Psoas muscle (tissue), 8 donors: ENCODE measurements at places on chromosomes 6 and 20. TPM values are rescaled to one million over a fixed set of nuclear protein-coding genes. Genes with fewer than 3 reads are reported as not detected.

- H3K27me3 ChIP-seq, result no peaks in the 10 kb centered on the region
- peaks cover 7% of the 10 kb centered on the region for H3K4me1 ChIP-seq
- DNase-seq, result no peak
- H3K27ac ChIP-seq, result no peak overlapping the region
- H3K4me3 ChIP-seq, result no peak overlapping the region
Measured at GRCh38 chr6:145318952-145319351, 416.4 kb downstream of the EPM2A start.

GRCh38 chr6:2232445-2232844 is 13.0 kb downstream of the GMDS start:
- peaks cover 6% of the 10 kb centered on the region for H3K4me1 ChIP-seq
- H3K27ac ChIP-seq, result no peak overlapping the region
- H3K4me3 ChIP-seq, result no peak overlapping the region
- H3K27me3 ChIP-seq, result peaks cover 1% of the 10 kb centered on the region

- H3K27me3 ChIP-seq, result no peaks in the 10 kb centered on the region
- no peaks in the 10 kb centered on the region for H3K4me1 ChIP-seq
- H3K36me3 ChIP-seq, result no peaks in the 10 kb centered on the region
- H3K4me3 ChIP-seq, result no peak overlapping the region
- no peak for DNase-seq
- no peak overlapping the region for H3K27ac ChIP-seq
Measured at GRCh38 chr6:73339340-73339739, 14.7 kb downstream of the DPPA5 start.

DNA sequence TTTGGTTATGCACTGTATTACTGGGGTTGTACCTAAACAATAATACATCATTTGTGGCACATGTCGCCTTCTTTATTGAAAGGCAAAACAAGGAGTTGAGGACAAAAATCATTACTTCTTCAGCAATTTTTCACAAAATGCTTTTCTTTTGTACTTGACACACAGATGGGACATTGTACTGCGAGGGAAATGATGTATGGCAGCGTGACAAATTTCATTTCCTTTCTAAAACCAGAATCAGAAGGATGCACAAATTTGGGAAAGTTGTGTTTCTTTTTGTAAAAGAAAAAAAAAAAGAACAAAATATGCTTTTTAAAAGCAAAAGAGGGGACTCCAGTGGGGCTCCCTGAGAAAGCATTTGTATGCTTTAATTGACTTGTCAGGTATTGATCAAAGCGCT is 394.0 kb upstream of the SLC35B3 start:
- H3K36me3 ChIP-seq, result no peaks in the 10 kb centered on the region
- no peak overlapping the region for H3K27ac ChIP-seq
- H3K4me1 ChIP-seq, result no peaks in the 10 kb centered on the region
- no peaks in the 10 kb centered on the region for H3K27me3 ChIP-seq

- DNase-seq, result no peak
- no peak overlapping the region for H3K4me3 ChIP-seq
- no peak overlapping the region for H3K27ac ChIP-seq
Measured at GRCh38 chr6:129596522-129596921, 113.5 kb downstream of the ARHGAP18 start.

- H3K4me3 ChIP-seq, result no peak overlapping the region
- no peak overlapping the region for H3K27ac ChIP-seq
- H3K4me1 ChIP-seq, result no peaks in the 10 kb centered on the region
- no peaks in the 10 kb centered on the region for H3K27me3 ChIP-seq
- no peaks in the 10 kb centered on the region for H3K36me3 ChIP-seq
Measured at GRCh38 chr6:161137839-161138542, 135.9 kb downstream of the AGPAT4 start.

DNA sequence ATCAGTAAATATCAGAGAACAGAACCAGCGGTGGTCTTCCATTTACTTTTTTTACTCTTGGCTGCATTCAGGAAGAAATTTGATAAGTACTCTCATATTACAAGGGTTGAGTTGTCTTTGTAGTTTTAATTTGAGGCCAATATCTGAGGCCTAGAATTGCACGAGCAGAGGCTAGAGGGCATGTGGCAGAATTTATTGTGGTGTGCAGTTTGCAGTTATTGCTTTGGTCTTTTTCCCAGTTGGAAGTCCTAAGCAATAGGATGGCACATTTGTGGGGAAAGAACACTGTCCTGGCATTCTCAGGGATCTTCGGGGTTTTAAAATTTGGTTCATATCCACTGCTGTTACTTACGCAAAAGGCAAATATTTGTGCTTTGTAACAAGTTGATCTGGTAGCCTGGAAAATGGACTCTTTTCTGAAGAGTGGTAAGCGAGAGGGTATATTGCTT is 66.0 kb downstream of the CTNNBL1 start:
- H3K27me3 ChIP-seq, result no peaks in the 10 kb centered on the region
- peaks cover 20% of the 10 kb centered on the region for H3K36me3 ChIP-seq
- H3K27ac ChIP-seq, result no peak overlapping the region
- DNase-seq, result no peak
- no peak overlapping the region for H3K4me3 ChIP-seq
- peaks cover 11% of the 10 kb centered on the region for H3K4me1 ChIP-seq

- H3K36me3 ChIP-seq, result no peaks in the 10 kb centered on the region
- no peak for DNase-seq
- H3K4me3 ChIP-seq, result no peak overlapping the region
- H3K4me1 ChIP-seq, result no peaks in the 10 kb centered on the region
Measured at GRCh38 chr6:100163035-100163434, 169.0 kb upstream of the MCHR2 start.

- no peak for DNase-seq
- H3K4me1 ChIP-seq, result peaks cover 34% of the 10 kb centered on the region
- no peaks in the 10 kb centered on the region for H3K36me3 ChIP-seq
- H3K27me3 ChIP-seq, result no peaks in the 10 kb centered on the region
- H3K27ac ChIP-seq, result peak overlapping the region; percentile 91
Measured at GRCh38 chr20:64254571-64255360, 782 bp upstream of the PCMTD2 start.

- no peak for DNase-seq
- no peaks in the 10 kb centered on the region for H3K36me3 ChIP-seq
- no peak overlapping the region for H3K4me3 ChIP-seq
- no peak overlapping the region for H3K27ac ChIP-seq
- H3K27me3 ChIP-seq, result no peaks in the 10 kb centered on the region
Measured at GRCh38 chr6:26412954-26413353, 10.9 kb downstream of the BTN3A1 start.

DNA sequence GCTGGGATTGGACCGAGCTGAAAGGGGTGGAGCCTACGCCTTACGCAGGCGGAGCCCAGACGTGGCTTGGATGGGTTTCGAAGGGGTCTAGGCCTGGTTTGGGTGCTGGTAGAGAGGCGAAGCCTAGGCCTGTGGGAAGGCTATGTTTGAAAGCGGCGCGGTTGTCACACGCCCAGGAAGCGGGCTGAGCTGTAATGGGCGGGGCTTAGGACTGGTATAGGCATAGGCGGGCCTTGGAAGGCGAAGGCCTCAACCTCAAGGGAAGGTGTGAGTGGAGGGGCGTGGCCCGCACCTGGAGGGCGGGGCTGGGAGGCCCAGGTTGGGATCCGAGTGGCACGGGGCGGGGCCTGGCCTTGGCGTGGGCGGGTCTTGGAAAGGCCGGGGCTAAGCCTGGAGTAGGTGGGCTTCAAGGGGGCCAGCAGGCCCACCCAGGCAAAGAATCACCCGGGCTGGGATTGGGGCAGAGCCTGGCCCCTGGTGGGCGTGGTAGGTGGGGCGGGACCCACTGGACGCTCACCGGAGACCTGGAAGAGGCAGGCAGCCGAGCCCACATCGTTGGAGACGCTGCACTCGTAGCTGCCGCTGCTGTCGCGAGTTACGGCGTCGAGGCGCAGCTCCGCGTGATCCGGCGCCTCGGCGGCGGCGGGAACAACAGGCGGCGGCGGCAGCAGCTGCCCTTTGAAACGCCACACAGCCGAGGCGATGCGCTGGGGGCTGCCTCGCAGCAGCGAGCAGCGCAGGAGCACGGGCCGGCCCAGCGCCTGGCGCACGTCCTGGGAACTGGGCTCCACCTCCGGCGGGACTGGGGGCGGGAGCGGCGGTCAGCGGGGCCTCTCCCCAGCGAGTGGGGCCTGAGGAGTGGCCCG is 49.0 kb downstream of the MDGA1 start:
- H3K36me3 ChIP-seq, result no peaks in the 10 kb centered on the region
- H3K4me1 ChIP-seq, result no peaks in the 10 kb centered on the region
- peaks cover 23% of the 10 kb centered on the region for H3K27me3 ChIP-seq
- no peak for DNase-seq
- no peak overlapping the region for H3K27ac ChIP-seq

GRCh38 chr6:91304521-91304920 is 717.6 kb upstream of the MAP3K7 start:
- no peaks in the 10 kb centered on the region for H3K4me1 ChIP-seq
- H3K36me3 ChIP-seq, result no peaks in the 10 kb centered on the region
- H3K27ac ChIP-seq, result no peak overlapping the region
- no peaks in the 10 kb centered on the region for H3K27me3 ChIP-seq
- no peak overlapping the region for H3K4me3 ChIP-seq
- no peak for DNase-seq

GRCh38 chr6:27599859-27600532 is 127.1 kb upstream of the ZNF184 start:
- no peaks in the 10 kb centered on the region for H3K36me3 ChIP-seq
- no peak for DNase-seq
- H3K27ac ChIP-seq, result no peak overlapping the region
- no peak overlapping the region for H3K4me3 ChIP-seq
- H3K4me1 ChIP-seq, result no peaks in the 10 kb centered on the region

- DNase-seq, result no peak
- no peak overlapping the region for H3K27ac ChIP-seq
- no peaks in the 10 kb centered on the region for H3K36me3 ChIP-seq
- no peak overlapping the region for H3K4me3 ChIP-seq
Measured at GRCh38 chr20:4164246-4164645, 148.9 kb upstream of the RNF24 start.

- peak; percentile 69 for DNase-seq
- no peak overlapping the region for H3K4me3 ChIP-seq
- H3K4me1 ChIP-seq, result no peaks in the 10 kb centered on the region
- peaks cover 5% of the 10 kb centered on the region for H3K27me3 ChIP-seq
Measured at GRCh38 chr20:59495894-59496510, 108.3 kb upstream of the PHACTR3 start.

GRCh38 chr20:19817017-19817416 is 59.0 kb downstream of the RIN2 start:
- no peak overlapping the region for H3K27ac ChIP-seq
- H3K4me1 ChIP-seq, result peaks cover 22% of the 10 kb centered on the region
- no peak overlapping the region for H3K4me3 ChIP-seq
- DNase-seq, result no peak

GRCh38 chr6:166006900-166007301 is 160.8 kb downstream of the TBXT start:
- peak overlapping the region; percentile 58 for H3K4me3 ChIP-seq
- no peaks in the 10 kb centered on the region for H3K36me3 ChIP-seq
- no peaks in the 10 kb centered on the region for H3K4me1 ChIP-seq
- DNase-seq, result no peak

DNA sequence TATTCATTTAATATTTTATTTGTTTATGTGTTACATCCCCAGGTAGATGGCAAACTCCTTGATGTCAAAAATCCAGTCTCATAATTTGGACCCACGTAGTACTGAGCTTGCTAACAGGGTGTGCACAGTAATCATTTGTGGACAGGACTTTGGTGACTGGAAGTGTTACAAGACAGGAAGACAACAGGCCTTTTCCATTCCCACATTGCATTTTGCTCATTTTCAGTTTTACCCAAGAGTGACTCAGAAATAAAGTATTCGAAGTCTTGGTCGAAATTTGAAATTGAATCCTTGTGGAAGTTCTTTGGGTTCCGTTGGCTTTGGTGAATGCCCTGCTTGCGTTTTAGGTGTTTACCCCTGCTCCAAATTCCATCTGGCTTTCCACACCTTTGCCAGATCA is 63.0 kb upstream of the THBS2 start:
- no peaks in the 10 kb centered on the region for H3K36me3 ChIP-seq
- no peak overlapping the region for H3K4me3 ChIP-seq
- no peaks in the 10 kb centered on the region for H3K27me3 ChIP-seq
- H3K27ac ChIP-seq, result no peak overlapping the region
- H3K4me1 ChIP-seq, result no peaks in the 10 kb centered on the region

DNA sequence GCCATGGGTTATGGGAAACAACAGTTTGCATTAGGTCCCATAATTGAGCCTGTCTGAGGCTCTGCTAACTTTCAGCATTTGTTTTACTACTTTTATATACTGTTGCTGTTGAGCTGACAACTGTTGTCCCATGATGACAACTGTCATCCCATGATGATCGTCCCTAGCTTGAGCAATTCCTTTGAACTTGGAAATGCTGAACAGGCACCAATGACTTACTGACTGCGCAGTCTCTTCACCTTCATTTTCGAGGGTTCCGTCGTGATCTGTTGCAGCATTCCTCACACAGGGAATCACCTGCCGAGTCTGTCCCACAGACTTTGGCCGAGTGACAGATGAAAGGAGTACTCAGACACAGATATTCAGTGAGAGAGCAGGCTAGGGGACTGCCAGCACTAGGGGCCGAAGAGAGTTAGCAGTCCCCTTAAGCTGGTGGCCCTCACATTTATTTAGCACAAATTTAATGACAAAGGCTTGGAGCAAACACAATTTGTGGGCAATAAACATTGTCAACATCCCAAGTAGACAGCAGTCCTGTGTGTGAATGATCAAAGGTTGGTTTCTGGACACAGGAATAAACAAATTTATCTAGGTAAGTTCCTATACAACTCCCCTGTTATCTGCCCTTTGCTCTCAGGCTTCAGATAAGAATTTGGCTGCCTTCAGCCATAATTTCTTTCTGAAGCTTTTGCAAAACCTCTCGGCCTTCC is 10.0 kb upstream of the TBC1D20 start:
- no peaks in the 10 kb centered on the region for H3K27me3 ChIP-seq
- H3K4me3 ChIP-seq, result no peak overlapping the region
- no peaks in the 10 kb centered on the region for H3K36me3 ChIP-seq
- DNase-seq, result no peak
- H3K27ac ChIP-seq, result no peak overlapping the region

DNA sequence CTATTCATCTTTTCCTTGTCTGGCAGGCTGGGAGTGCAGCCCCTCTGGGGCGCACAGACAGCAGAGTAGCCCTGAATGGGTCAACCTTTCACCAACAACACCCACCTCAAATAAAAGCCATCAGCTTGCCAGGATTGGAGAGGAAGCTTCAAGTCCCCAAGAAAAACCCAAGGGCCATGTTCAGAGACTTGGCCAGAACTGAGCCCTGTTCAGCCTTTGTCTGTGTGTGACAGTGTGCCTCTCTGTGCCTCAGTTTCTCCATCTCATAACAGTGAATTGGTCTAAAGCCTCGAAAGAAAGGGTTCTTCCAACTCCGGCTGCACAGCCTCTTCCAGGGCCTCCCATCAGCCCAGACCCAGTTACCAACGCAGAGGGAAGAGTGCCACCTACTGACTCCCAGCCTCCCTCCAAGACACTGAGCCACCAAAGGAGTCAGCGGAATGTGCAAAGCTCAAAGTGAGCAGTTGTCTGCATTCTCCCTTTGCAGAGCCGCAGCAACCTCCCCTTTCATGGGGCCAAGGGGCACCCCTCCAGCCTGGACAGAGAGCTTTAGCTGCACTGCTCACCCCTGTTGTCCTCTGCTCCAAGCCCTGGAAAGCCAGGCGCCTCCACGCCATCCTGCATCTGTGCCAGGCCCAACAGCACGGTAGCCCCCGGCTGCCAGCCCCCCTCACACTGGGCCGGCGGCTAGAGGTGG is 82.7 kb upstream of the TOP1 start:
- H3K27ac ChIP-seq, result no peak overlapping the region
- peaks cover 19% of the 10 kb centered on the region for H3K27me3 ChIP-seq
- H3K4me3 ChIP-seq, result no peak overlapping the region
- no peaks in the 10 kb centered on the region for H3K36me3 ChIP-seq

Gene ENPP1
- total RNA-seq, result 1.6 TPM

Gene LIN28B
- total RNA-seq, result not detected

Gene WFDC12
- not detected for total RNA-seq

Gene ATRN
- 17.7 TPM for total RNA-seq

Gene CLDN20
- total RNA-seq, result not detected

Gene BPI
- total RNA-seq, result not detected

Gene RAET1E
- 3.1 TPM for total RNA-seq

Gene NMBR
- not detected for total RNA-seq
